Forelimb muscle (tissue), 1 donor: ENCODE measurements at places on chromosomes 3 and 15.

GRCh38 chr15:91182101-91182500 lies 82.0 kb downstream of the SV2B start:
- no peak for DNase-seq

- DNase-seq, result no peak
Measured at GRCh38 chr15:77019521-77020331, 24.8 kb downstream of the PSTPIP1 start.

DNA sequence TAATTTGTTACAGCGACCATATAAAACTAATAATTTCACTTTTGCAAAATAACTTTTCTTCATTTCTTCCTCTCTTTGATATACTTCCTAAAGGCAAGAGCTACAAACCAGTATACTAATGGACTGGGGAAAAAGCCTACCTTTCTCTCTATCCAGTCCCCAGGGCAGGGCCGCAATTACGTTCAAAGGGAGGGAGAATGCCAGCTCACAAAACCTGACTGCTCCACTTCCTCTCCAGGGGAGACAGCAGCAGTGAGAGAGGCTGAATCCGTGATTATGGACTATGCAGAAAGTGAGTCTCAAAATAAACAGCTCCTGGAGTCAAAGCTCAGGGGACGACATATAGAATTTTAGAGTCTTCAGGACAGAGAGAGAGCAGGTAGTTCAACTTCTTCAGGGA lies 126.9 kb upstream of the HES1 start:
- no peak for DNase-seq

DNA sequence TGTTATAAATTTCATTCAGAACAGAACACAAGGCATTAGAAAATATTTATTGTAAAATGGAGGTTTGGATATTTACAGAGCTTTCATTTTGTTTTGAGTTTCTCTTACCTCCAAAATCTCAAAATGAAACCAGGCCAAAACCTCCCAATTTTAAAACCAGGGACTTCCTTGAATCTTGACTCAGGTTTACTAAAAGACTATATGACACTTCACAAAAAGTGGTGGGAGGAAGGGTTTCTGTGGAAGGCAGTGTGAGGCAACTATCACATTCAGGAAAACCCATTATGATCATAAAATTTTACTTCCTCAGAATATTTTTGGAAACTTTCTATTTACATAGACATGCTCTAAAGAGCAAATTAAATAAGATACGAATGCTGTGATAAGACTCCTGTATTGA lies 205.8 kb upstream of the EOMES start:
- no peak for DNase-seq

DNA sequence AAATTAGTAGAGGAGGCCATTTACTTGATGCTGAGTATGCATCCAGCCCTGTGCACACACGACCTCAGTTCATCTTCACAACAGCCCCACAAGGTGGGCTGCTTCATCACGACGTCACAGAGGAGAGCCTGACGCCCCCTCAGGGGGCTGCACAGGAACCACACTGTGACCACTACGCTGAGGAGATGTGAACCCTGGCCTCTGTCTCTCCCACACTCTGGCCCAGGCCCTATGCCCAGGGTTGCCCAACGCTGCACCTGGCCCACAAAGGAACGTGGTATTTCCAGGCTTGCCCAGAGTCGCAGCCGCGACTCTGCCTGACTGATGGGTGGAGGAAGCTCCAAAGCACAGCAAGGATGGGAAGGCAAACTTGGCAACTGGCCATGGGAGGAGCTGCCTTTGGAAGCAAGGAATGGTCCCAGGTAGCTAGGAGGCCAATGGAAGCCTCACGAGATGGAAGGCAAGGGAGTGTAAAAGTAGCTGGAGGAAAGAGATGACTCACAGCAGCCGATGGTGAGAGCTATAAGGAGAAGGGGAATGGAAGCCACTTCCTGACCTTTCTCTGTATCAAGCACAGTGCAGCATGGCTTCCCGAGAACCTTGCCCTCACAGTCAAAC lies 226.0 kb downstream of the KLF13 start:
- no peak for DNase-seq

DNA sequence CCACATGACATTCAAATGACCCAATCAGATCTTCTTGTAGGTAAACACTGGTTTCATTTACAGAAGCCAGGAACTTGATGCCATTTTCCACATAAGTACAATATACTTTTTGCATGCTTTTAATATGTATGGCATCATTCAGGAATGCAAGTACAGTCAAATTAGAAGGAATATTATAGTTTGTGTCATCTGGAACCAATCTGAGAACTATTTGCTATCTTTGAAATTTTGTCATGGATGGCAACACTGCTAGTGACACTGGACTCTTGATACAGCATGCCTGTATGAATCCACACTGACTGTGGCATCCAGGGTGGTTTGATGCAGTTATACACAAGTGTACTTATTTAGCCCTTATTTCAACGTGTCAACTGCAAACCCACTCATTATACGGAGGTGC lies 141.6 kb downstream of the EBLN2 start:
- no peak for DNase-seq

GRCh38 chr15:56782306-56782705 lies 49.0 kb upstream of the ZNF280D start:
- no peak for DNase-seq
